Osteocyte (in vitro differentiated cells): ENCODE measurements at places on chromosomes 12 and 14.

DNA sequence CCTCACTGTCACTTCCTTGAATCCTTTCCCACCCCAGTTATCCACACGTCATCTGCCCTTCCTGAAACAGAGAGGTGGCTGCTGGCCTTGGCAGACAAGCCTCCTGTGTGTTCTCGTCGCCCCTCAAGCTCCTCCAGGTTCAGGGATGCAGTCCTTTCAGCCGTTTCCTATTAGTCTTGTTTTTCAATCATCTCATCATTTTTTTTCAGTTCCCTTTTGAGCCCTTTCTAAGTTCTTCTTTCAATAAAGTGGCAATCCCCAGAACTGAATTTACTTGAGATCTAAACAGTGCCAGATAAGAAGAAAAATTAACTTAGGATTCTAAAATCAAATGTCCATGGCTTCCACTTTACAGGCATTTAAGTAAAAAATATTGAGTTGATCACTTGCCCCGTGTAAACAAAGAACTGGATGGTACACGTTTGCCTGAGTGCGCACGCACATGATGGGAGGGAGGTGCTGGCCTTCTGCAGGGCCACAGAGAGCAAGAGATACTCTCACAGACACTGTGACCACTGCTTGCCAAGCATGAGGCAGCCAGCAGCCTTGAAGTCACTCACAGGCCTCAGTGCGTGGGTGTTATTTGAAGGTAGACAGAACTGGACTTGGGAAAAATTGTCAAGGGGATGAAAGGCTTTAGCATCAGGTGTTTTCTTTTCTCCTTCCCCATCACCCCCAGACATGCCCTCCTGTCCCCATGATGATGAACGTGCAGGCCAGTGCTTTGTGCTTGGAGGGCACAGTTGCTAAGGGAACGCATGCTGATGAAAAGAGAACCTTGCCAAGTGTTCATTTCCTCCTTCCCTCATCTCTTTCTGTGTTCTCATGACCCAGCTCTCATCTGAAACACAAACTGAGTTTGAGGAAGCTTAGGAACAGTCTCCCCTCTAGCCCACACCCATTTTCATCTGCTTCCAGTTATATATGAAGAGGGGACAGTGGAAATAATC lies 408.3 kb downstream of the EGLN3 start:
- no peak for DNase-seq

DNA sequence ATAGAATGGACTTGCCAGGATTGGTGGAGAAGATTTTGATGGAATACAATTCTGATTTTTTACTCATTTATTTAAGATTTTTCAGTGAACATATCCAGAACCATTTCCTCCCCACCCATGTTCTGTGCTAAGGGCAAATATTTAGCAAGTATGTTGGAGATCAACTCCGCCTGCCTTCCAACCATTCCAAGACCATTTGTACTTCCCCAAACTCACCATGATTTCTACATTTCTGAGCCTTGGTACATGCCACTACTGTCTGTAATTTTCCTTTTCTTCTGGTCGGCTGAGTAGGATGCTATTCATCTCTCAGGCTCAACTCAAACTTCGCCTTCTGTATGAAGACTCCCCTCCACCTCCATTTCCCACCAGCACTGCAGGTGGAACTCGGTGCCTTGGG lies 150.6 kb downstream of the NTF3 start:
- no peak for DNase-seq

- DNase-seq = no peak
These were observed 29.2 kb upstream of the FOS start for GRCh38 chr14:75249251-75249957.

GRCh38 chr14:89952576-89952975 lies 2.0 kb downstream of the EFCAB11 start:
- DNase-seq = no peak

- no peak for DNase-seq
These were observed 888 bp downstream of the CCDC88C start for GRCh38 chr14:91416744-91417119.

- no peak for DNase-seq
These were observed 50.3 kb downstream of the TMTC3 start for GRCh38 chr12:88192426-88192825.

GRCh38 chr12:127750076-127750840 lies 516.7 kb upstream of the TMEM132C start:
- DNase-seq = no peak

- DNase-seq = no peak
These were observed 47.9 kb downstream of the GALC start for GRCh38 chr14:87944987-87945604.

GRCh38 chr12:31203261-31203660 lies 122.7 kb downstream of the SINHCAF start:
- DNase-seq = no peak

DNA sequence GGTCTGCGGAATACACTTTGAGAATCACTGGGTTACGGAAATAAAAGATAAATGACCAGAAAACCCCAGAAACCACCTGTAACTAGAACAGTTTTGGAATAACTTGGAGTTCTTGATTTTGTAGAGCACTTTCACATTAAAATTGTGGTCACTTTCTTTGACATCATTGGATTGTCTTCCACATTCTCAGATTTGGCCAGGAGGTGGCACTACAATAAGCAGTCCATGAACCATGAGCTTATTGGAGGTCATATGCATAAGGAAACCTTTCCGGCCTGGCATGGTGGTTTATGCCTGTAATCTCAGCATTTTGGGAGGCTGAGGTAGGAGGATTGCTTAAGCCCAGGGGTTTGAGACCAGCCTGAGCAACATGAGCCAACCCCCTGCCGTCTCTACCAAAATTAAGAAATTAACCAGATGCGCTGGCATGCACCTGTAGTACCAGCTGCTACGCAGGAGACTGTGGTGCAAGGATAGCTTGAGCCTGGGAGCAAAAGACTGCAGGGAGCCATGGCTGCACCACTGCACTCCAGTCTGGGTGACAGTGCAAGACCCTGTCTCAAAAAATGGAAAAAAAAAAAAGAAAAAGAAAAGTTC lies 107.7 kb upstream of the CAND1 start:
- DNase-seq = no peak

DNA sequence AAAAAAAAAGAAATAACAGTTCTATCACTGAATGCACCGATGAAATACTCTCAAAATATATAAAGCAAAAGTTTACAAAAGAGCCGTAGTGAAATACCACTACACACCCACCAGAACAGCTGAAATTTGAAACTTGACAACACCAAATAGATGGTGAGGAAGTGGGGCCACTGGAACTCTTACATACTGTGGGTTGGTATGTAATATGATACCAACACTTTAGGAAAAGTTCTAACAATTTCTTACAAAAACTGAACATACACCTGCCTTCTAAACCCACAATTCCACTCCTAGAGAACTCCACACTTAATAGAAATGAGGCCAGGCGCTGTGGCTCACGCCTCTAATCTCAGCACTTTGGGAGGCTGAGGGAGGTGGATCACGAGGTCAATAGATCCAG lies 14.1 kb downstream of the EIF5 start:
- DNase-seq = no peak

- DNase-seq = no peak
These were observed 59.2 kb downstream of the VWF start for GRCh38 chr12:6065131-6065862.

DNA sequence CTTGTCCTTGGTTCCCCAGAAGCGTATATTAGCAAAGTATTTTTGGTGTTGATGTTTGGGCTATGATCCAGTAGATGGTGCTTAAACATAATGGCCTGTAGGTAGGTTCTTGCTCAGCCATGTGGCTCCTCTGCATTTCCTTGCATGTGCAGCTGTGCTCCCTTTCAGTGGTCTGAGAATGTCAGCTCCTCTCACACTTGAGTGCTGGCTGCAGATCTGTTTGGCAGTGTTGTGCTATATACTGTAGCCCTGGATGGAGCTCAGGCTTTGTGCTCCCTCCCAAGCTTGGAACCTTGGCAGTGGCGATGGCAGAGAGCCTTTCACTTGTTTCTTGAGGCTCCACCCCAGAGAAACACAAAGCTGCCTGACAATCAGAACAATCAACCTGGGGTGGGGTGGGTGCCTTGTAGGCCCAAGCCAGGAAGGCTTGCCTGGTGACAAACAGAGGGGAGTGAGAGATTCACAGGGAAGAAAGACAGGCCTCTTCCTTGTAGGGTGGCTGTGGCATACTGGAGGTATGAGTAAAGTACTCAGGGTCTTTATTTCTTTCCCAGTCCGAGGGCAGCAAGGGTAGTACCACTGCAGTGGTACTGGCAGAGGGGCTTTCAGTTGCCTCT lies 255.3 kb downstream of the RAD51B start:
- DNase-seq = no peak

- no peak for DNase-seq
These were observed 567.4 kb downstream of the NRXN3 start for GRCh38 chr14:78737601-78738000.

DNA sequence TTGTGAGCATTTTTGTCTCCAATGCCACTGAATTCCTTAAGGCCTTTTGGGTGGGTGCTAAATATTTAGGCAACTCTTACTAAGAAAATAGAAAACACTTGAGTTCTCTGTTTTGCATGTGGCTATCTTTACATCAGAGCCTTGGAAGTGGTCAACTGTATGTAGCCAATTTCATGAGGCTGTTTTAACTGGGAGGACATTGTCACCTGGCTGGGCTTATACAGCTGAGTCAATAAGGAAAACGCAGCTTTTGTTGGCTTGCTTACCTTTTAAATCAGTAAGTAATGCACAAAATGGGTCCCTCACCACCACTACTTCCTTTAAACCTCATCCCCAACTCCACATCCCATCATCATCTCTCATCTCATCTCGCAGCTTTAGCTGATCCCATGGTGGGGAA lies 194.3 kb downstream of the RGS6 start:
- DNase-seq = no peak

- no peak for DNase-seq
These were observed at the start of gene DEGS2 for GRCh38 chr14:100159094-100159864. Gene DEGS2 (minus strand): TSS chr14:100159645. CDS start chr14:100159587, 58 bp downstream.

DNA sequence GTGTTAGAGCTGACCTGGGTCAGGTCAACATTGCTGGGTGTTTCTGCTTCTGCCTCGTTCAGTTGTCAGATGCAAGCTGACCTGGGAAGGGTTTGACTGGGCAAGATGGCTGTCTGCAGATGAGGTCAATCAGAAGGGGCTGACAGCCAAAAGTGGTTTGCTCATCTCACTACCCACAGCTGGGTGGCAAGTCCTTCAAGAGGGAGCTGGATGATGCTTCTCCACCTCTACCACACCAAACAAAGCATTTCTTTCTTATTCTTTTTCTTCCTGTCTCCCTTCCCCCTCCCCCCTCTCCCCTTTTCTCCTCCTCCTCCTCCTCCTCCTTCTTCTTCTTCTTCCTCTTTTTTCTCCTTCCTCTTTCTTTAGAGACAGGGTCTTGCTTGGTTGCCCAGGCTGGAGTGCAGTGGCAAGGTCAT lies 268.2 kb upstream of the PLEKHG7 start:
- DNase-seq = no peak

- no peak for DNase-seq
These were observed 103.6 kb upstream of the CCDC91 start for GRCh38 chr12:28086521-28087155.

DNA sequence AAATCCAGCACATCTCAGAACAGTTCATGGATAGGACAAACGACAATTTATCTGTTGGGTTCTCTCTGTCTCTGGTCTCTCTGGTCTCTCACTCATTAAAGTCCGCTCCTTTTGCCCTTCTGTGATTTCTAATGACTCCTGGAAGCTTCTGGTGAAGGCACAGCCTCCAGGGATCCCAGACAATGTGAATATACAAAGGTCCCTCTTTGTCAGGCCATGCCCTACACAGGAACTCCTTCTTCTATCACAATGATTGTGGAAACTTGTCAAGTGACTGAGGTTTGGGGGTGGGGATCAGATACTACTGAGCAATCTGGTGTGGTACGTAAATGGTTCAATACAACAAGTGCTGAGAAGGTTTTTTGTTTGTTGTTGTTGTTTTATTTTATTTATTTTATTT lies 42.7 kb upstream of the CDK17 start:
- no peak for DNase-seq

- DNase-seq = no peak
These were observed 89.2 kb upstream of the PCED1B start for GRCh38 chr12:46990211-46990610.

- no peak for DNase-seq
These were observed 394.5 kb upstream of the GARIN6 start for GRCh38 chr12:99253068-99253467.

DNA sequence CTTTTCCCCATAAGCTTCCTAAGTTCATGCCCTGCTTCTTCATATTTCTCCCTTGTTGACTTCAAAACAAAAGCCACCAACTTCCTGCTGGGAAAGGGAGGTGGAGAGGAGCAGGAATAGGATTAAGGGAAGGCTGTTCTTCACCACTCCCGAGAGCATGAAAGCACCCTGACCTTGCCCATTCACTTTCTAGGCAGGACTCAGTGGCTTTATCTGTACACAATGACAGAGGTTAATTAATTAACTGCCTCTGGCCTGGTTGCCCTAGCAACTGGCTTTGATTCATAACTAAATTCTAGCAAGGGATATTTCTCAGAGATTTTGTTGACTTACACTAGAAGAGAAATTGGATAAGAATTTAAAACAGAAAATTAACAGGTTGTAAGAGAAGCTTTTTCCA lies 396.8 kb downstream of the RPS29 start:
- DNase-seq = no peak

GRCh38 chr12:33115716-33116115 lies 219.1 kb upstream of the PKP2 start:
- DNase-seq = no peak

DNA sequence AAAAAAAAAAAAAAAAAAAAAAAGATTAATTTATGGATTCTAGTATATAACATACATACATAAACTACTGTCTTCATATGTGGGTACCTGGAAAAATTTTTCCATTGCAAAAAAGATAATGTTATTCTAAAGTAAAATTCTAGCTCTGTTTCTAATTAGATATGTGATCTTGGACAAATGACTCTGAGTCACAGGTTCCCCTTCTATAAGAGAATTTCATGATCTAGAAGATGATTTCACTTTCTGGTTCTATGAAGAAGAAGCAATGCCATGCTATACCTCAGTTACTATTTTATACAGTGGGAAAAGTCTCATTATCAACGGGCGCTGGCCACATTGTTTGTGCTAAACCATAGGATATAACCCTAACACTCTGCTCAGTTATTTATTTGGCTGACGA lies 351.3 kb downstream of the ZFP36L1 start:
- DNase-seq = no peak

DNA sequence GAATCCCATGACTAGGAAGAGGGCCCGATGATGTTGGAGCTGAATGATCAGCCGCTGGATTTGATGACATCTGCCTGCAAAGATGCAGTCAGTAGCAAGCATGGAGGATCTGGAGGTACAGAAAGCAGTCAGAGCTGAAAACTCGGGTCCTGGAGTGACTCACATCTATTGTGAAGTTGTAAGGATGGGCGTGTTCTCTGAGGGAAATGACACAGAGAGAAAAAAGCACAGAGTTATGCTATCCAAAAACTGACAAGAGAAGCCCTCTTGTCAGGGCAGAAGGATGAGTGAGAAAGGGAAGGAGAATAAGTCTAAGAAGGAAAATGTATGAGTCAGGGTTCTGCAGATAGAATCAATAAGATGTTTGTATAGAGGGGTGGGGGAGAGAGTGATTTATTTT lies 380.4 kb upstream of the CCDC196 start:
- no peak for DNase-seq

- no peak for DNase-seq
These were observed 4.6 kb upstream of the SPX start for GRCh38 chr12:21521541-21521940.

GRCh38 chr14:101462726-101463565 lies 98.3 kb upstream of the DIO3 start:
- no peak for DNase-seq
